ENCODE measurements at places on chromosomes 6 and 20.

GRCh38 chr20:32681175-32682084 is 7.7 kb upstream of the C20orf203 start:
- no peak for DNase-seq

DNA sequence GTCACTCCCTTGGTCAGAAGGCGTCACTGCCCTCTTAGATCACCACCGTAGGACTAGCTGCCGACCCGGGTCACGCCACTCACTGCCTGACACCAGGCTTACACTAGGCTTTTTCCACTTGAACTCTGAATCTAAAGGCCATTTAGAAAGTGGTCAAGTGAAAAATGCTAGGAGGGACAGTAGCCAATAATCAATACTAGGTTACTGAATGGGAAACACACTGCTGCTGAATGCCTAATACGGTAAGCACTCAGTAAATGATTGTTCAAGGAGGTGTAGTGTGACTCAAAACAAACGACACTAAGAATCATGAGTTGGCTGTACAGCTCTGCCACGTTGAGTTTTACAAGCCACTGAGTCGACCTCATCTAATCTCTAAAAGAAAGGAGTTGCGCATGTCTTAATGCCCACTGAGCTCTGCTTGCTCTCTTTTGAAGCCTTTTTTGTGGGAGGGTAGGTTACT is 760 bp upstream of the IBTK start:
- no peak for DNase-seq

DNA sequence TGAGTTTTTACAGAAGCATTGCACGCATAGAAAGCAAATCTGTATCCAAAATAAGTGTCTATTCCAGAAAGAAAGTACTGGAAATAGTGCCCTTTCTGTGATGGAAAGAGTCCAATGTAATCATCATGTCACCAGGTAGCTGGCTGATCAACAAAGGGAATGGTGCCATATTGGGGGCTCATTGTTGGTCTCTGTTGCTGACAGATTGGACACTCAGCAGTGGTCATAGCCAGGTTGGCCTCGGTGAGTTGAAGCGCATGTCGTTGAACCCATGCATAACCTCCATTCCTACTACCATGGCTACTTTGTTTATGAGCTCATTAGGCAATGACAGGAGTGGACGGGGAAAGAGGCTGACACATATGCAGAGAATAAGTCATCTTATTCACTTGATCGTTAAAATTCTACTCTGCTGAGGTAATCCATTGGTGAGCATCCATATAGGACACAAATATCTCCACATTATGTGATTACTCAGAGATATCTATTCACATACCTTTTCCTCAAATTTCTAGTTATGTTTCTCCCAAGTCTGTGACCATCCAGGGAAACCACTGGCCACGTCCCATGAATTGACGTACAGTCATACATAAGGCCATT is 560.5 kb downstream of the HAO1 start:
- no peak for DNase-seq

DNA sequence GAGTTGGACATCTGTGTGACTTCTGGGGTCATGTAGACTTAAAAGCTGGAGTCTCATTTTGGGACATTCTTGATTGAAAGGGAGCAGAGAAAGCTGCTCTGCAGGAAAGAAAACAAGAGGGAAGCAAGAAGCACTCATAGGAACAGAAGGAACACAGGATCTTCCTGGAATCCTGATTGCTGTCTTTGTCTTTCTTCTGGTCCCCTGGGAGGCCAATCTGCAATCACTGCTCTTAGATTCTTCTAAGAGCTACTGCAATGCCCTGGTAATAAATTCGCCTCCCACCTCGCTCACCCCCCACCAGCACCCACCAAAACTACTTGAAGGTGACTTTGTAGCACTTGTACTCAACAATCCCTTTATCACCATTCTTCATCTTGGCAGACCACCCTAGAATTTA is 51.8 kb downstream of the SLC35B3 start:
- DNase-seq = no peak

GRCh38 chr6:125798734-125799508 is 8.2 kb downstream of the NCOA7 start:
- no peak for DNase-seq

DNA sequence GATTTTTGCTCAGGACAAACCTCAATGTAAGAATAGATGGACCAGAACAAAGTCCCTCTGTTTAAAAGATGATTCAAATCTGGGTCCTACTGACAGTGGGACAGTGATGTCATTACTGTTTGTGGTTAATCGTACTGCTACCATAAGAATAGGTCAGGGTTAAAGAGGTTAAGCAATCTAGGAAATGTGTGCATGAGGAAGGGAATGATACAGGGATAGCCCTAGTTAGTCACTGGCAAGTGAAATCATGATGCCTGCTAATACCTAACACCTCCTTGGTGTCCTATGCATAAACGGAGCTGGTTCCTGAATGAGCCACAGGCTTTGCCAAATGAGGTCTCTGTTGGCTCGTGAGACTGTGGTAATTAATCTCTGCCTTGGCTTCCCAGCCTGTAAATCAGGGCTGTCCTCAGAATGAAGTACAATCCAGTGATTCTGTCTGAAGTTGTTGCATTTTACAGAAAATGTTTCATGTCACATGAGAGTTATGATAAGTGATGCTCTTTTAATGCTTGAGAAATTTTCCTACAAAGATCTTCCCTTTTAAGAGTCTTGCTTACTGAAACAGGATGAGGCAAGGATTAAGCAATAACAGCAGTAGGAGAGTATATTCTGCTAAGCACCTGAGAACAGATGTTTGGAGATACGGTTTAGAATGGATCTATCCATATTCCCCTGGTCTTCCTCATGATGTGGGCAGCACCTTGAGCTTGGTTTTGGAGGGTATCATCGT is 3.8 kb downstream of the MEP1A start:
- DNase-seq = no peak

- no peak for DNase-seq
Observed at GRCh38 chr6:159646116-159646515, 46.9 kb downstream of the SOD2 start.

- no peak for DNase-seq
Observed at GRCh38 chr6:5457983-5458683, 196.8 kb downstream of the FARS2 start.

GRCh38 chr6:21912151-21912832 is 318.7 kb downstream of the SOX4 start:
- DNase-seq = no peak

GRCh38 chr6:158819977-158820622 is 932 bp upstream of the EZR start:
- no peak for DNase-seq

DNA sequence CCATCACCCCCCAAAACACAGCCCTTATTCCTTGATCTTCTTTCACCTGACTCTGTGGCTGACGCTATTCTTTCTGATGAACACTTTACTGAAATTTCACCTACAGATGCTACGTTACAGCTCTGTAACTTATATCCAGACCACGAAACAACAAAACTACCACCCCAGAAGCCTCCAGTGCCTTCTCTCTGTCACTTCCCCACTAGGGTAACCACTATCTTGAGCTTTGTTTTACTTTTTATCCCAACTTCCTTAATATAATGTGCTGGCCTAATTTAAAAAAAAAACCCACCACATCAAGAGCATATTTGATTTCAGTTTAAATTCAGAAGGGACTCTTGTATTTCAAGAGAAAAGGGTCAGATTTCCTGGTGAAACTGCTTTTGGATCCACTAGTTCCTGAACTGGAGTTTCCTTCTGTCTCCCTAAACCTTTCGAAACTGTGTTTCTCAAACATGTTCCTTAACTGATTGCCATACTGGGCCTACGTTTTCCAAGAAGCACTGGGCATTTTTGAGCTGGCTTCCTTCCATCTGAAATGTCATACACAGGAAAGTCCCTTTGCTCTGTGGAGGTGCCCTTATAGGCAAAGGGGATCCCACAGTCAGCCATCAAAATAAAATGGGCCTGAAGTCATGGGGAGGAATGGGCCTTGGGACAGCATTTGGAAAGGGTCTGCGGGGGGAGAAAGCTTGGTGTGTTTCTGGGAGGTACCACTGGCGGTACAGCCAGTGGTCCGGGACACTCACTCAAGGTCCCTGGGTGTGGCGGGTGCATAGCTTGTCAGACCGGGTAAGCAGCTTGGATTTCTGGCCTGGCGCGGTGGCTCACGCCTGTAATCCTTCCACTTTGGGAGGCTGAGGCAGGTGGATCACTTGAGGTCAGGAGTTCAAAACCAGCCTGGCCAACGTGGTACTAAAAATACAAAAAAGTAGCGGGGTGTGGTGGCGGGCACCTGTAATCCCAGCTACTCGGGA is 25.8 kb upstream of the RTF2 start:
- DNase-seq = no peak

- no peak for DNase-seq
Observed at GRCh38 chr6:34852406-34853085, 35.3 kb downstream of the TAF11 start.

DNA sequence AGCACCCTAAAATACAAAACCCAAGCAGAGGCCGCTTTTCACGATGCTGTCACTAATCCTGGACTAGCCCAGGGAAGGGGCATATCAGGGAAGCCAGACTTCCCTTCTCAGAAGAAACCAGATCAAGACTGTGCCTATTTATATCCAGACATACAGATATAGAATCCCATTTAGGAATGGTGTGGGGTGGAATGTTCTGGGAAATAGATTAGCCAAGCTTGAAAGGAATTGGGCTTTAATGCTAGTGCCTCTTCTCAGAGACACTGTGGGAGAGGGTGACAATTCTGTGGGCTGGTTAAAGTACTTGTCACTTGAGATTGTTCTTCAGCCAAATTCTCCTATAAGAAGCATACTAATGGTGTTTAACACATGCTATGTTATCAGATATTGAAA is 45.5 kb downstream of the SNAP25 start:
- DNase-seq = no peak

DNA sequence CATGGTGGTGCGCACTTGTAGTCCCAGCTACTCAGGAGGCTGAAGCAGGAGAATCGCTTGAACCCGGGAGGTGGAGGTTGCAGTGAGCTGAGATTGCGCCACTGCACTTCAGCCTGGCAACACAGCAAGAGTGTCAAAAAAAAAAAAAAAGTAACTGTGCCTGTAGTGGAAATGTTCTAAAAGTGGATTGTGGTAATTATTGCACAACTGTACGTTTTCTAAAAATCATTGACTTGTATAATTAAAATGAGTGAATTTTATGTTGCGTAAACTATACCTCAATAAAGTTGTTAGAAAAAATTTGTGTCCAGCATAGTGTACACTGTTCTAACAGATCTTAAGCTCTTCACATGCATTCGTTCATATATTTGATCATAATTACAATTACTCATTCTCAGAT is 5.5 kb downstream of the SEC23B start:
- DNase-seq = no peak

DNA sequence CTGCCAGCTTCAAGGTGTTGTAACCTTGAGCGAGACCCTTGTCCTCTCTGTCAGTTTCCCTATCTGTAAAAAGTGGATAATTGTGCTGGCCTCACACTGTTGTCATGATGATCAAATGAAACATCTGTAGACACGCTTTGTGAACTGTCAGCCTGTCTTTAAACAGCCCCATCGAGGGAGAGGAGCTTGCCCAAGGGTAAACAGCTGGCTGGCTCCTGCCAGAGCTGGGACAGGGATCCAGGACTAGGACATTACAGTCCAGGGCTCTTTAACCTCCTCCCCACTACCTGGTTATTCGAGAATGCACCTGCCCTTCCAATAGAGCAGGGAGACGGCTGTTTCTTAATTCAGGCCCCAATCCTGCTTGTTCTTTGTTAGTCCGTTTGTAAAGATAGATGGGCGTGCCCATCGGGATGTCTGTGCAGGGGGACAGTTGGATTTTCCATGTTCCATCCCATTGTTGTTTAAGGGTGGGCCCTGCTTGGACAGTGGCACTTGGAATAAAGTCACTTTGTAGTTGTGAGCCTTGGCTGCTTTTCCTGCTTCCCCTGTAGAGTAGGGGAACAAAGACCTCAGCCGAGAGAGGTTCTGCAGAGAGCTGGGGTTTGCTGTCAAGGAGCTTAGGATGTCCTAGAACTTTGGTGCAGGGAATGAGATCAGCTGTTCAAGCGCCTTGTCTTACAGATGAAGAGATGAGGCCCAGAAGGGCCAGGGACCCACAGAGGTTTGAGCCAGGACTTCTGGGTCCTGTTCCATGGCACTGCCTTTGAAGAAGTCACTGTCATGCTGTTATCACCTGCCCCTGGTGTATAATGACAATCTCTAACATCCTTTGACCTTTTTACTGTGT is 77.9 kb upstream of the MYL9 start:
- no peak for DNase-seq

DNA sequence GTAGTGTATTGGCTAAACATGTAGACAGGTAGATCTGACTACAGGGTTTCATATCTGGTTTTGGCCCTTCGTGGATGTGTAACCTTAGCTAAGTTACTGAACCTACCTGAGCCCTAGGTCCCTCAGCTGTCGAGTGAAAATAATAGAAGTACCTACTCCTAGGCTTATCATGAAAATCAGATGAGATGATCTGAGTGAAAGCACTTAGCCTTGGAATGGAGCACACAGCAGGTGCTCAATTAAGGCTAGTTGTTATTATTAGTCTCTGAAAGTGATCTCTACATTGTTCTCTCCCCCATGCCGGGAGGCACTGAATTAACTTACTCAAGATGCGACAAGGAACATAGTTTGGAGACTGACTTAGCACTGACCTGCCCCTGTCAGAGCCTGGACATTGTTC is 174.7 kb upstream of the ZNF217 start:
- no peak for DNase-seq

GRCh38 chr20:62728781-62729300 is 20.2 kb downstream of the NTSR1 start:
- no peak for DNase-seq

DNA sequence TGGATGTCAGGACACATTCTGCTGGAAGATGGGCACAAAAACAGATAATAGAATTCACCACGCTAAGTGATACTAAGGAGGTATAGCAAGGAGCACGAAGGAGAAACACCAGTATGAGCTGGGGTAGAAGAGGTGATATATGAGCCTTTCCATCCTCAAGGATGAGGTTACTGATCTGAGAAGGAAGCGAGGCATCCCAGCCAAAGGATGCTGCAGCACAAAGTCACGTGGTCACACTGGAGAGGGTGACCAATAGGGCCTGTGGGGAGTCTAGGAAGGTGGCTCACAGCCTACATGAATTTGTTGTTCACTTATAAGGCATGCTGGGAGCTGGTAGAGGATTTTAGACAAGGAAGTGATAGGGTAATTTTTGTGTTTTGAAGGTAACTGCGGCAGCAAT is 1.4 kb downstream of the GINS1 start:
- no peak for DNase-seq

DNA sequence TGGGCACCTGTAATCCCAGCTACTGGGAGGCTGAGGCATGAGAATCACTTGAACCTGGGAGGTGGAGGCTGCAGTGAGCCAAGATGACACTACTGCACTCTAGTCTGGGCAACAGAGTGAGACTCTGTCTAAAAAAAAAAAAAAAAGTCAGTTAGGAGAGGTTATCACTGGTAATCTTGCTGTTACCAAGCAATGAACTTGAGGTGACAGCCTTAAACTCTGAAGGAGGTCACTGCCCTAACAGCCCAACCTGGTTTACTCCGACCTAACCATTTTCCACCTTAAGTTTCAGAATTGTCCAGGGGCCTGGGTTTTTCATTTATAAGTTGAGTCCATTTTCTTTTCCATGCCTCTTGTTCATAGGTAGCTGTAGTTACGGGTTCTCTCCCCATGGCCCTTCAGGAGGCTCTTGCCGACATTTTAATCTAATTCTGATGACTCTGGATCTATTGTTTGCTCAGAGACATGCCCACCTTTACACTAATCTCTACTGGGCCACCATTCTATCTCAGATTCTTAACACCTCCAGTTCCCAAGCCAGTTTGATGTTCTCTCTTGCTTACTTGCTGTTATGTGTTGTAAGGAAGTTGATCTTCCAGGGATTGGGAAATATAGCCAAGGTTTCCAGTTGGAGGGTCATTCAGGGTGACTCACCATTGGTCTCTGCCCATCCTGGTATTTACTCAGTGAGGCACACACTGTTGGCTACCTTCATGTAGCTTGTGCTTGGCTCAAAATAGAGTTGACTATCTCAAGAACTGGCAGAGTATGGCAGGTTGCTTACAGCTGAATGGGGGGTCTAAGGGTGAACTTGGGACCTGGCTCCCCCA is 29.1 kb downstream of the SHLD1 start:
- no peak for DNase-seq

All from CD4-positive, alpha-beta T cell treated with Interleukin-15 for 4 hours (primary cell).